ENCODE measurements at places on chromosomes 3 and 15.

GRCh38 chr3:97979610-97980009, 7.4 kb upstream of the RIOX2 start:
- no peak for DNase-seq

DNA sequence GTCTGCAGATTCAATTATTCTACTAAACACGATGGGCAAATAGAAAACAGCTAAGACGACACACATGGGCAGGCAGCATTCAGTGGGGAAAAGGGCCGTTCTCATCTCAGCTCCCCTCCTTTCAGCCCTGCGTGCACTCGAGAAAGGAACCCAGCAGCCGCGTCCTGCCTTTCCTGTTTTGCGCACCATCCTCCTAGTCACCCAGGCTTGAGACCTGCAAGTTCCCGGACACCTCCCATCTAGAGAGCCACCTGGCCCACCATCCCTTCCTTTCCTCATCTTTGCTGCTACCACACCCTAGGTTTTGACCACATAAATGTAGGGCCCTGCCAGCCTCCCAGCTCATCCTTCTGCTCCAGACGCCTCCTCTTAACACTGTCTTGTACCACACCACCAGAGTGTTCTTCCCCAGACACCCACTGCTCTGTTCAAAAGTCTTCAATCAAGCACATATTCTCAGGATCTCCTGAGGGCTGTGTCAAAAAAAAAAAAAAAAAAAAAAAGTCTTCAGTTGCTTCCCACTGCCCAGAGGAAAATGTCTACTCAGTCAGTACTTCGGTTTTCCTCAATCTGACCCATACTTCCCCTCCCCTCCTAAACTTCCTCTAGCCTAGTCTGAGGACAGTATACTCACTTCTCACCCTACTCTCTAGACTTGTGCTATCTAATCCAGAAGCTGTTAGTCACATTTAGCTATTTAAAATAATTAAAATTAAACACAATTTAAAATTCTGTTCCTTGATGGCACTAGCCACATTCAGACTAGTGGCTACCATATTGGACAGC, 182.0 kb downstream of the STT3B start:
- DNase-seq, result no peak

- no peak for DNase-seq
These were observed 631.3 kb downstream of the FOXP1 start for GRCh38 chr3:70952033-70952747.

DNA sequence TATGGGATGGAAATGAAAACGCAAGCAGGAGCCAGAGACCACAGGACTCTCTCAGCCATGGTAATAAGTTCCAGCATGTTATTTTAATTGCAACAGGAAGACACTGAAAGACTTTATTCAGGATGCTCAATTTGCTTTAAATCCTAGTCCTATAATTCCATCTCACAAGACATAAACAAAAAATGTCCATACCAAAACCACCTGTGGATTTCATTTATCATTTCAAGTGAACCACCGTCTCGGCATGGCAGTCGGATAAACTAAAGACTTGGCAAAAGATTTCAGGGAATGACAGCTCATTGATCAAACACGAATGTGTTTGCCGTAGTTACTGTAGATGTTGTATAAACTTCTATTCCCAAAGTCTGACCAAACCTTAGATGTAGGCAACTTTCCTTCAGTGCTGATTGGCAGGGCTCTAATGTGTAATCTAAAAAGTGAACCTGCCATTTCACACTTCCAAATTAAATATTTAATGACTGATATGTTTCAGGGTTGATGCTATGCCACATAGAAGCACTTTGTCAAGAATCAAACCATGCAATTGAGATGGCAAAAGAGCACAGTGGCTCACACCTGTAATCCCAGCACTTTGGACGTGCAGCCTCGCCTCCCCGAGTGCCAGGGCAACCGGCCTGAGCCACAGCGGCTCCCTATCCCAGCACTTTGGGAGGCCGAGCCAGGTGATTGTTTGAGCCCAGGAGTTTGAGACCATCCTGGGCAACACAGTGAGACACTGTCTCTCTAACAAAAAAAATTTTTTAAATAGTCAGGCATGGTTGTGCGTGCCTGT, 331.7 kb downstream of the MAGI1 start:
- DNase-seq, result no peak

- no peak for DNase-seq
These were observed 22.3 kb downstream of the PRR20G start for GRCh38 chr3:127265581-127265981.

DNA sequence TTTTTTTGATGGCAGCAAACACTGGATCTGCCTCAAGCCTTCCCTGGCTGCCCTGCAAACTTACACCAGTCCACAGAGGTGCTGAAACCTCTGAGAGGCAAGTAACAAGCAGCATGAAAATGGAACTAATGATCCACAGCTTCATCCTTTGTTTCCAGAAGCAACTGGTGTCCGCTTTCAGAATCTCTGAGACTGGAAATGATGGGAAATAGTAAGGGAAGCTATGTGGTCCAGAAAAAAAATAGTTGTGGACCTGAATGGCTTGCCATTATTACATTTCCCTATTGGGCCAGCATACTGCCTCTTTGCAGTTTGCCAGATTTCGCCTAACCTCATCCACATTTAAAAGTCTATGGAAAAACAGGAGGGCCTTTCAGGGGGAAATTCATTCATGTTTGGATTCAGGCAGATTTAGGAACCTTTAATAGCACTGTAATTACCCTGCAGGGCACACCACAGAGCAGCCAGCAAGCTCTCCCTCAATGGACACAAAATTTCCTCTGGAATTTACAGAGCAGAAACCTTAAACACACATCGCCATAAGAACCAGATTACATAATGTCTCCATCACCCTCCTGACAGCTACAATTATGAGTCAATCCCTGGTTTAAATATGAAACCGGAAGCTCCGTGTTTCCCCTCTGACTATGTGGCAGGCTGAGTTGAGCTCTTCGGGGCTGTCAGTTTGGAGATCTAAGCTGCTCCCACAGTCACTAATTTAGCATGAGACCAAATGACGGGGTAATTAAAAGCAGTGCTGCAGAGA, 134.4 kb downstream of the TMCO5A start:
- peak; percentile 50 for DNase-seq

DNA sequence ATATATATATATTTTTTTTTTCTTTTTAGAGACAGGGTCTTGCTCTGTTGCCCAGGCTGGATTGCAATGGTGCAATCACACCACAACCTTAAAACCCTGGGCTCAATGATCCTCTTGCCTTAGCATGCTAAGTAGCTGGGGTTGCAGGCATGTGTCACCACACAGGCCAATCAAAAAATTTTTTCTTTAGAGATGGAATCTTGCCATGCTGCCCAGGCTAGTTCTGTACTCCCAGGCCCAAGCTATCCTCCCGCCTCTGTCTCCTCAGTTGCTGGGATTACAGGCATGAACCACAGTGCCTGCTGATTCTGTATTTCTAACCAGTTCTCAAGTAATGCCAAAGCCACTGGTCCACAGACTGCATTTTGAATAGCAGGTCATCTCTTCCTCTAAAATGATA, 291.3 kb upstream of the ZPLD1 start:
- DNase-seq, result no peak

GRCh38 chr15:57296473-57297162, 79.7 kb upstream of the CGNL1 start:
- DNase-seq, result no peak

DNA sequence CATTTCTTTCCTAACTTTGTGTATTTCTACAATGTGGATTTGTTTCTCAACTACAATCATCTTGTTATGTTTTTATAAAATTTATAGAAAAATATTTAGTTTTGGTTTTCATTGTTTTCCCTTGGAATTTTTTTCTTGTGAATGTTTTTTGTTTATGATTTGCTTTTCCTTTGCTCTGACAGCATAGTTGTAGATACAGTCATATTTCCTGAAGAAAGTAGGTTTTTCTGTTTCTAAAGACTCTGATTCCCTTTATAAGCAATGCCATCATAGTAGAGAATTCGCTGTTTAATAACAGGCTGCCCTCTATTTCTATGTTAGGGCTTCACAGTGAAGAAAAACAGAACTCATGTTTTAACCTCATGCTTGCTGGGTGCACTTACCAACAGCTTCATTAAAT, 482.3 kb downstream of the ZBBX start:
- DNase-seq, result no peak

- no peak for DNase-seq
These were observed 1047.0 kb downstream of the TUSC7 start for GRCh38 chr3:117756563-117756962.

GRCh38 chr3:99751649-99752048, 66.0 kb upstream of the CMSS1 start:
- no peak for DNase-seq

GRCh38 chr3:73490453-73491286, 134.1 kb downstream of the PDZRN3 start:
- no peak for DNase-seq

DNA sequence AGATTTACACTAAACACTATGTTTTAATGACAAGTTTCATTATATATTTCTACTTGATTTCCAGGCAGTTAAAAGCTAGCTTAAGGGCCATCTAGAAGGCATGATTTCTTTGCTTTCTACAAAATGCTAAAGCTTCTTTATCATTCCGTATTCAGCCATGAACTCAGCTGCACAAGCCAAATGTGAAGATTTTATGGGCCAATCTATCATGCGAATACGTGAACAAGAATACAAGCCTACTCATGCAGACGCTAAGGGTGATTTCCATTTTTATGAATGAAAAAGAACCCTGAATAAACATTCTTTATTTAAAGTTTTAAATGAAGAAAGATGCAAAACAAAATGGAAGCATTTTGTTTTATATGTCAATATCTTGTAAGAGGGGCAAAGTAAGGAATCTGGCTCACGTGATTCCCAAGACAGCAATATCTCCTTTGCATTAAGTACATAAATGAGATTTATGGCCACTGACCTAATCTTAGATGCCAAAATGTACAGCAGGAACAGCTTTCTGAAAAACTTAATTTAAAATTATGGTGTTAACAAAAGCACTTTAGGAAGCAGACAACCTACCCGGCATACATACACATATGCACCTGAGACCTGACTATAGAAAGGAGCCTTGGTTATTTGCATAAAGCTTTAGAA, 215.8 kb downstream of the DPH6 start:
- no peak for DNase-seq

DNA sequence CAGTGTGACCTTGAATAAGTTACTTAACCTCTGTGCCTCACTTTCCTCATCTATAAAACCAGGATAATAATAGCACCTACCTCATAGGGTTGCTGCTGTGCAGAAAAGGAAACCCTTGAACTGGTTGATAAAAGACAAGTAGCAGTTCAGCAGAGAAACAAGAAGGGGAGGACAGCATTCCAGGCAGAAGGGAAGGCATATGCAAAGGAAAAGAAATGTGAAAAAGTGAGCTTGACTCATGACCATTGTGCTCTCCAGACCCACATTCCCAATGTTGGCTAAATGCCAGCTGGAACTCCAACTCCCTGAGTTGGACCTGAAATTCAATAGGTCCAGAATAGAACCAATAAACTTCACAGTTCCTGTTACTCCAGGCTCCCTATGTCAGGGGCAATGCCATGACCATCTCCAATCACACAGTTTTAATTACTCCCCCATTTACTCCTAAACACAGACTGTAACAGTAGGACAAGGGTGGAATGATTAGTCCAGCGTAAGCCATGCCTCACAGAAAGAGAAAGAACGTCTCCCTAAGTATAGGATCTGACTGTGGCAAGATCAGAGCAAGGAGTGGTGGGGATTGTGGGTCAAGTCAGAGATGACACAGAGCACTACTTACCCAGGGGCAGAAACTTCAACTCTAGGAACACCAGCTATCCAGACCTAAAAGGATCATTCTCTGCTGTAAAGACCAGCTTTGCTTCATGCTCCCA, 26.9 kb downstream of the PRKAR2A start:
- no peak for DNase-seq

- DNase-seq, result no peak
These were observed 166.1 kb downstream of the RYR3 start for GRCh38 chr15:33476908-33477307.

DNA sequence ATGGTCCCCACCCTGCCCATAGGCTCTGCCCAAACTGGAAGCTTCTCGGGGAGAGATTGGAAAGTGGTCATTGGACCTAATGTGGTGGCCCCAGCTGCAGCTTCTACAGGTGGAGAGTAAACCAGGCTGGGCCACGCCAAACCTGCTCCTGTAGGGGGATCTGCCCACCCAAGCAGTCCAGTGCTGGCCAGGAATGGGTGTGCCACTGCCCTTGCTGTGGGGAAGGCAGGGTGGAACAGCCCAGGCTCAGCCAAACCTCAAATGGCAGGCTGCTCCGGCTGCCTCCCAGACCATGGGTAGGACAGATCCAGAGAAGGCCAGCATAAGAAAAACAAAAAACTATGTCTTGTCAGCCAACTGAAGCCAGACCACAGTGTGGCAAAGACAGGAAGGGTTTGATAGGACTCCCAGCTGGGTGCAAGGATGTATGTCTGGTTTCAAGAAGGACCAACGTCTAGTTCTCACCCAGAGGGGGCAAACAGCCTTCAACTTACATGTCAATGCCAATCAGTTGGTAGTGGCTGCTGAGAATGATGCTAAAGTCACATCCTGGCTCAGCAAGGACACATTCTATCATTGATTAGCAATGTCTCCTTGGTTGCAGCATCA, 267.3 kb downstream of the UACA start:
- no peak for DNase-seq

DNA sequence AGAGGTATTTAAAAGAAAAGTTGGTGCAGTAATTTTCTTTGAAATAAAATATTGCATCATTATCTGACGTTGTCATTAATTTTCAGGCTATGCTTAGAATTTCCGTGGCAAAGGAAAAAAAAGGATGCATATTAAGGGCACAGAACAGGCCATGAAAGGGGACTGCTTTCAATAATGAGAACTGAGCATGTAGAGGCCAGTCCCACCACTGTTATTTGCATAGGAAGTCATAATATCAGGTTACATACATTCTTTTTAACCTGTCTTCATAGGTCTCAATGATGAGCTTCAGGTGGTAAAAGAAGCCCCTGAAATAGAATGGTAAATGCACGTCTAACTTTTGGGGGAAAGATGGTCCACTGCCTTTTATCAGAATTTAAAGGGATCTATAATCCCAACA, 272.1 kb upstream of the ALCAM start:
- DNase-seq, result no peak

DNA sequence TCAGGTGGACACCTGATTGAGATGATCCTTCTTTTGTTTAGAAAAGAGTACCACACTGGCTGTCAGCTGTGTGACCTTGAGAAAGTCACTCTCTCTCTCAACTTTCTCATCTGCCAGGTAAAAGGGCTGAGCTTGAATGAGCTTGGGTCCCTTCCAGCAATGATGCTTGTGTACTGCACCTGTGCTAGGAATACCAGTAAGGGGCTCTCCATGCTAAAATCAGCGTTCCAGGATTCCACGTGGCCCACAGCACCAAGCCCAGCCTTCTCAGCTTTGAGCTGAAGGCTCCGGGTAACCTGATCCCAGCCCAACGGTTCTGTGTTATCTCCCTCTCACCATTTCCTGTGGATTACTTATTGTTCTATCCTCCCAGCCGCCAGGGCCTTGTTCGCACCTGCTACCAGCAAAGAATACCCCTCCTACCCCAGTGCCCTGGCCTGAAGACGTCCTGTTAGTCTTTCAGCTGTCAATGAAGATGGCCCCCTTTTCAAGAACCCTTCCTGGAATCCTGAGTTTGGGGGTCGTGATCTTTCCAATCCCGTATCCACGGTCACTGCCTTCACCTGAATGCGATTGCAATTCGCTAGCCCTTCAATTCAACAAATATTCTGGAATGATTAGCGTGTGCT, 54.2 kb upstream of the CGNL1 start:
- DNase-seq, result no peak

GRCh38 chr15:80211976-80212375, 40.0 kb downstream of the CTXND1 start:
- DNase-seq, result no peak

- DNase-seq, result no peak
These were observed 90.0 kb upstream of the NAALADL2 start for GRCh38 chr3:174769171-174769570.
